ENCODE measurements at places on chromosomes 7 and 10. TPM values are rescaled to one million over a fixed set of nuclear protein-coding genes. Genes with fewer than 3 reads are reported as not detected.

The SVOPL gene
- total RNA-seq: not detected

The PLAU gene
- total RNA-seq: 115 TPM

The ZMIZ2 gene
- 2.8 TPM for total RNA-seq

The GTF2IRD1 gene
- 5.0 TPM for total RNA-seq

The HMX3 gene
- total RNA-seq: not detected

The TMEM236 gene
- not detected for total RNA-seq

GRCh38 chr7:108196004-108196403 is 65.8 kb upstream of the LAMB4 start:
- DNase-seq: no peak
- H3K27ac ChIP-seq: no peak overlapping the region
- H3K4me1 ChIP-seq: no peaks in the 10 kb centered on the region
- H3K4me3 ChIP-seq: no peak overlapping the region

DNA sequence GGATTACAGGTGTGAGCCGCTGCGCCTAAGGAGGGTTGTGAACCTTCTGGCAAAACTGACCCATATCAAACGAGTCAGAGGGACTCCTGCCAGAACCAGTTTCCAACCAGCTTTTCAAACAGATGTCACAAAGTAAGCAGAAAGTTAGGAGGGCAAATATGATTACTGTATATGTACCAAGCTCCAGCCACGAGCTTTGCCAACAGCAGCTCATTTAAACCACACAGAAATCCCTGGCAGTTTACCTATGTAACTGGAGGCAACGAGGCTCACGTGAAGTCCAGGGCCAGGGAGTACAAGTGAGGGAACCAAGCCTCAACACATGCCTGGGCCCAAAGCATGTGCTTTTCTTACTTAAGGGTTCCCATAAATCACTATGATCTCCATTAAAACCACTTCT is 12.5 kb upstream of the DAGLB start:
- DNase-seq: no peak
- H3K27ac ChIP-seq: no peak overlapping the region
- H3K27me3 ChIP-seq: no peaks in the 10 kb centered on the region
- H3K36me3 ChIP-seq: peaks cover 28% of the 10 kb centered on the region

- DNase-seq: no peak
- H3K4me3 ChIP-seq: no peak overlapping the region
- no peak overlapping the region for H3K27ac ChIP-seq
- no peaks in the 10 kb centered on the region for H3K27me3 ChIP-seq
- H3K4me1 ChIP-seq: no peaks in the 10 kb centered on the region
- no peaks in the 10 kb centered on the region for H3K36me3 ChIP-seq
These were observed 308.5 kb upstream of the FZD1 start for GRCh38 chr7:90955641-90956207.
